Hematopoietic multipotent progenitor cell treated with erythropoietin and hydrocortisone succinate and interleukin-3 and kit ligand, for 8 days (in vitro differentiated cells): ENCODE measurements at places on chromosomes 12 and 14.

- no peak for DNase-seq
Observed at GRCh38 chr12:116532986-116533342, 26.2 kb upstream of the MAP1LC3B2 start.

GRCh38 chr12:14264778-14265177, 100.7 kb upstream of the ATF7IP start:
- DNase-seq = no peak

GRCh38 chr14:98946940-98947339, 325.1 kb downstream of the BCL11B start:
- no peak for DNase-seq

DNA sequence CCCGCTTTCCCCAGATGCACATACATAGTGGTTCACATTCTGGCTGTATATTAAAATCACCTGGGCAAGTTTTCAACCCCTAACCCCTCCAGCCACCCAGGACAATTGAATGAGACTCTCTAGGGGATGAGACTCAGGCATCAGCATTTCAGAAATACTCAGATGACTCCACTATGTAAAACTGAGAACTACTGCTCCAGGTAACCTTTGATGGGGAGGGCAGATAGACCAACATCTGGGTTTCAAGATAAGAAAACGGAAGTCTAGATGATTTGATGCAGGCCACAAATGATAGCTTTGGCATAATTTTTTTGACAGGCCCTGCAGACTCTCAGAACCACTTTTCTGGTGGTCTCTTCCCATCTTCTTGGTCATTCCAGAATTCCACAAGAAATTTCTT, 341.1 kb downstream of the EMP1 start:
- no peak for DNase-seq

- no peak for DNase-seq
Observed at GRCh38 chr12:68529466-68529865, 81.2 kb upstream of the RAP1B start.

- DNase-seq = peak; percentile 45
Observed at GRCh38 chr12:109910969-109911348, 10.9 kb downstream of the TCHP start.

- peak; percentile 85 for DNase-seq
Observed at GRCh38 chr12:8018666-8019581, 13.6 kb upstream of the FOXJ2 start.
